ENCODE measurements at places on chromosomes 1 and 21.

GRCh38 chr1:232937741-232938375, 12.6 kb upstream of the NTPCR start:
- no peak for DNase-seq

DNA sequence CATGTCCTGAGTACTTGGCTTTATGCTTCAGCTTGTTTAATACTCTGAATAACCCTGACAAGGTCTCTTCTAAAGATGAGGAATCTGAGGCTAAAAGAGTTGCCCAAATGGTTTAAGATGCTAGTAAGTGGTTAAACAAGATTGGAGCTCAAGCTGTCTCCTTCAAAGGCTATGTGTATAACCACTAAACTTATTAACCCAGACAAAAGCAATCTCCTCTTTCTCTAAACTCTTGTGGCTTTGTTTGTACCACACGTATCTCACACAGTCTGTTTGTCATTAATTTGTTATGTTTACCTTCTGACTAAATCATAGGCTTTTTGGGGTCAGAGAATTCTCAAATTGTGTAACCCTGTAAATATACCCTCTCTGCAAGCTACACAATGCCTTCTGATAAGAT, 89.9 kb downstream of the HMCN1 start:
- no peak for DNase-seq

- no peak for DNase-seq
These were observed 17.9 kb upstream of the CSF1 start for GRCh38 chr1:109892561-109893368.

GRCh38 chr1:87647430-87648177, 318.9 kb downstream of the LMO4 start:
- DNase-seq: no peak

DNA sequence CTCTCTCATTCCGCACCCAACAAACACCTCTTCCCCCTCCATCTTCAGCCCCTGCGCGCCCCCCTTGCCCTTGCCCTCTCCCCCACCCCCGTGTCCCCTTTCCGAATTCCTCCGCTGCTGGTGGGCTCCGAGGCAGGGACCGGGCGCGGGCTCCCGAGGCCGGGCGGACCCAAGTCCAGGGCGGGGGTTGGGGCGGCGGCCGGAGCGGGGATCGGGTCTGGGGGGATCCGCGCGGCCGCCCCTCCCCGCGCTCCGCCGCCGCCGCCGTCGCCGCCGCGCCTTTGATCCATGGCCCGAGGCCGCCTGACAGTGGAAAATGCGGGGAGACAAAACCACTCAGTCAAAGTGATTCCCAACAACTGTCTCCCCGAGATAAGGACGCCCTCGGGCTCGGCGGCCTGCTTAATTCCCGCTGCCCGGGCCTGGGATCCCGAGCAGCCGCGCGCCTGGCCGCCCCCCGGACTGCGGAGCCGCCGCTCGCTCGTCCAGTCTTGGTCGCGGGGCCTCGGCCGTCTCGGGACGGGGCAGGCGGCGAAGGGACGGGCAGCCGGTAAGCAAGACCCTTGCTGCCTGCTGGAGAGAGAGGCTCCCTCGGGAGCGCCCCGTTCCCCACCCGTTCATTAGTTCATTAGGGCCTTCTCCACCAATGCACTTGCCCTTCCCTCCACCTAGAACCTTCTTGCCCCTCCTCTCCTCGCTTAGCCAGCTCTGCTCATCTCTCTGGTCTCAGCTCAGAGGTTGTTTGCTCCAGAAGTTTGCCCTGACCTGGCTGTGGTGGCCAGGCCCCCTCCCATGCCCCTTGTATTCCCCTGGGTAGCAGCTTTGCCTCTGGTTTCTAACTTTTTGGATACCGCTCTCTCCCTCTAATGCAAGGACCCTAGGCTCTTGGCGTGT, 86.4 kb downstream of the PAX7 start:
- DNase-seq: no peak

DNA sequence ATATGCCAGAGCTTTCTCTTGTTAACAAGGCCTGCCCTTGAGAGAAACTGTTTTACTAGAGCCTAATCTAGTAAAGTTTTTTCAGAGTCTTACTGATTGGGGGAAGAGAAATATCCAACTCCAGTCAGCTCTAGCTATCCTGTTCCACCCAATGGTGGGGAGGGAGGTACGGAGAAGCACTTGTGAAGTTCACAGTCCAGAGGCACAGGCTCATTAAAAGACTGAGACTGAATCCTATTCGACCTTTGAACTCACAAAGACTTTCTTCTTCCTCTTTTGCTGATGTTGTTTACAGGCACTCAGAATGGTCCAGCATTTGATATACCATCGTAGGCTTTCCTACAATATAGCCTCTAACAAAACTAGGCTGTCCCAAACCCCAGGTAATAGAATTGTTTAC, 15.5 kb upstream of the SFT2D2 start:
- DNase-seq: no peak

DNA sequence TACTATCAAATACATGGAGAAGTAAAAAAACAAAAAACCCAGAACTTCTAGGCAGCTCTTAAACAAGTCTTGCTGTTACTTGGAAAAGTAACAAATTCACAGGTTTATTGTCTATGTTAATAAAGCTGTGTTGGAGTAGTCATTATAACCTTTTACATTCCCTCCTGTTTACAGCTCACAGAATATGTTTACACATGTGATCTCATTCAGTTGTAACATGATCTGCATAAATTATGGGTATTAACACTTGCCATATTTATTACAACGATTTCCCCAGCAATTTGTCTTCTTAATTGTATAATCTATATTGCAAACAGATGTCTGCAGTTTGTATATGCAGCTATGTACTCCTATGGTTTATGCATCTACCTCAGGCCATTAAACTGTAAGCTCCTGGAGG, 28.6 kb downstream of the ERG start:
- no peak for DNase-seq

DNA sequence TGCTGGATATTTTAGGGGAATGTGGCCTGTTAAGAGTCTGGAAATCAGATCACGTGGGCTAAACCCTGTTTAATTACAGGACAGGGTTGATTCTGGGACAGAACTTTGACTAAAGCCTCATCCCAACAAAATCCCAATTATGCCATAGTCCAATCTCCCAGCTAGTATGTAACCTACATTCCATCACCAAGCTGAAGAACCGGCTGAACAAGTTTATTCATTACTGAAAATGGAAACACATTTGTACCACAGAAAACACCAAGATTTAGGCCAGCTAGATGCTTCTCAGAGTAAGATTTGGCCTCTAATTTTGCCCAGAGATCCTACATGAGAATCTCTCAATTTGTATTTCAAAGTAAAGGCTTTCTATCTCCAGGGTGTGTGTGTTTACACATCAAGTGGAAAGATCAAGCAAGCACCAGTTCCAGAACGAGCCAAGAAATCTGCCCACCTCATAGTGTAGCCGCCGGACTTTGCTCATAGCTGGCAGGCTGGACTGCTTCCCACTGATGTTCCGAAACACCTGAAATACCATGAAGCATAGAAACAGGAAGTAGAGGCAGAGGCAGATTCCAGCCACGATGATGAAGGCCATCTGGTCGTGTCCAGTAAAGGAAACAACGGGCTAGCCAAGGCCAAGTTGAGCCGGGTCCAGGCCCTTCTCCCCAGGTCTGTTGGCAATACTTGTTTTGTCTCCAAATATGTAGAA, 86.8 kb downstream of the WLS start:
- DNase-seq: no peak

DNA sequence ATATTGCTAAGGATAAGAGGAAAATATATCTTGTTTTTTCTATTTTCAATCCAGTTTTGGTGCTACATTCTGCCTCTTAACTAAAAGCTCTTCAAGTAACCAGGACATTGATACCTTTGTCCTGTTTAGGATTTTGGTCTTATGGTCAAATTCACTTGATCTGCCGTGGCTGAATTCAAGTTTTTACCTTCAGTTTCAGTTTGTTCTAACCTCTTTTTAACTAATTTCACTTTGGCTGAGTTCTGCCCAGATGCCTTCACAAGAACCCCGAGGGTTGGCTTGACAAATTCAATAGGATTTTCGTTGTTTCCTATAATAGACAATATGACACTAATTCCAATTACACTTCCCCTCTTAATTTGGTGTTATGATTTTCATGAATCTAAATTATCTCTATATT, 84.5 kb upstream of the C1orf21 start:
- no peak for DNase-seq

DNA sequence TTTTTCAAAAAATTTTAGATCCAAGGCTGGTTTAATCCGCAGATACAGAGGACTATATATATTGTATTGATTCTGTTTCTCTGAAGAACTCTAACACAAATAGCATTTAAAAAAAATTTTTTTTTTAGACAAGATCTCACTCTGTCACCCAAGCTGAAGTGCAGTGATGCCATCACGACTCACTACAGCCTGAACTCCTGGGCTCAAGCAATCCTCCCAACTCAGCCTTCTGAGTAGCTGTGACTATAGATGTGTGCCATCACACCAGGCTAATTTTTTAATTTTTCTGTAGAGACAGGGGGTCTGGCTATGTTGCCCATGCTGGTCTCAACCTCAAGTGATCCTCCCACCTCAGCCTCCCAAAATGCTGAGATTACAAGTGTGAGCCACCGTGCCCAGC, 3.0 kb downstream of the ANKRD45 start:
- DNase-seq: no peak
